Purkinje cell (primary cell): ENCODE measurements at places on chromosomes 16 and 17. TPM values are rescaled to one million over a fixed set of nuclear protein-coding genes. Genes with fewer than 3 reads are reported as not detected.

The ANKFN1 gene
- 4.0 TPM in 1 of 2 replicates, not detected in the other for polyA plus RNA-seq

The SUPT4H1 gene
- polyA plus RNA-seq: 34.1 and 47.8 TPM in 2 replicates

The CES1 gene
- polyA plus RNA-seq: not detected in 2 replicates

The WFIKKN2 gene
- 0.35 TPM in 1 of 2 replicates, not detected in the other for polyA plus RNA-seq

The TMEM114 gene
- not detected in 2 replicates for polyA plus RNA-seq

The CFAP20 gene
- 77.1 and 87.5 TPM in 2 replicates for polyA plus RNA-seq

The SHISA9 gene
- 4.6 TPM in 1 of 2 replicates, not detected in the other for polyA plus RNA-seq

The POLDIP2 gene
- 15.2 and 17.8 TPM in 2 replicates for polyA plus RNA-seq

The CDH3 gene
- polyA plus RNA-seq: 0.32 TPM in 1 of 2 replicates, not detected in the other

The CEP295NL gene
- polyA plus RNA-seq: not detected in 2 replicates

The HIGD1B gene
- 6.8 and 14.2 TPM in 2 replicates for polyA plus RNA-seq

The MPP2 gene
- polyA plus RNA-seq: 1.1 and 2.0 TPM in 2 replicates

The PYDC1 gene
- polyA plus RNA-seq: 0.94 and 1.6 TPM in 2 replicates

The MMP28 gene
- polyA plus RNA-seq: 0.66 and 2.0 TPM in 2 replicates

The IRF8 gene
- polyA plus RNA-seq: 0.32 and 0.82 TPM in 2 replicates

The CDRT15 gene
- not detected in 2 replicates for polyA plus RNA-seq

The MARCHF10 gene
- 0.13 TPM in 1 of 2 replicates, not detected in the other for polyA plus RNA-seq
